ENCODE measurements at places on chromosomes 5 and 9.

DNA sequence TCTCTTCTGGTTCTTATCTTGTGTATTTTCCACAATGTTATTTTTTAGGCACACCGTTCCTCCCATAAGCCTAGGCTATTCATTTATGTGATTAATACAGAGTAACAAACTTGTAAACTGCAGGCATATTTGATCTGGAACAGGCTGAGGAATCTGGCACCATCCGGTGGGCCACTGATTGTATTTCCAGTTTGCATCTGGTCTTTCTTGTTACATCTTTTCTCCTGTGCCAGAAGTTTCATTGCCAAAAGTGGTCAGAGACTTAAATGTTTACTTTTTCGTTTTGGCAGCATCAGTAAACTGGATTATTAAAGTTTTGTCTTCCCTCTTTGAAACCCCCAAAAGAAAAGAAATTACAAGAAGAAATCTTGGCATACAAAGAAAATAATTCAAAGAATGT, 17.9 kb upstream of the ZCCHC7 start:
- DNase-seq, result no peak

- no peak for DNase-seq
Observed at GRCh38 chr5:62948301-62948700, 369.7 kb downstream of the LRRC70 start.

DNA sequence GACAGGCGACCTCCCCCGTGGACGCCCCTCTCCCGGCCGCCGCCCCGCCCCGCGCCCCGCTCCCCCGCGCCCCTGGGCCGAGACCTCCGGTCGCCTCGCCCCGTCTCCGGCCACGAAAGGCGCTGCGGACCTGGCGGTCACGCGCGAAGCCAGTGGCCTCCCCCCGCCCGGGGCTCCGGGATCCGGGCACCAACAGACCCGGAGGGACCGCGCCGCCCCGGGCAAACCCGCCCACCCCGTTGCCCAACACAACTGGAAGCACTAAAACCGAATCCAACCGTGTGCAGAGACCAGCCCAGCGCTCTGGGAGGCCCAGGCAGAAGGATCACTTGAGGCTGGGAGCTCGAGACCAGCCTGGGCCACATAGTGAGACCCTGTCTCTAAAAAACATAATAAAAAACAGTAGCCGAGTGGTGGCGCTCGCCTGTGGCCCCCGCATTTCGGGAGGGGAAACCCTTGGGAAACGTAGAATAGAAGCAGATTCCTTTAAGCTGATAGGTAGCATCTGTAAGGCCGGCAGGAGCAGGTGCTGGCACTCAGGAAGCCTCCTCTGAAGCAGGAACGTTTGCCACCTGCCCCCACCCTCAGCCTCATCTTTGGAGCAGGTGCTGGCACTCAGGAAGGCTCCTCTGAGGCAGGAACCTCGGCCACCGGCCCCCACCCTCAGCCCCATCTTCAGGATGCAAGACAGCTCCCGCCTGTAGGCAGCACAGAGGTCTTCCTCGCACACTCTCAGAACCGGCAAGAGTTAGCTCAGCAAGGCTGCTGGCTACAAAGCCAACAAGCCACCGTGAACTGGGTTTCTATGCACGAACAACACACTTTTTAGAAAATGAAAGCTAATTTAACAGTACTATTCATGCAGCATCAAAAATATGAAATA, 4.6 kb upstream of the SLC9A3 start:
- no peak for DNase-seq

DNA sequence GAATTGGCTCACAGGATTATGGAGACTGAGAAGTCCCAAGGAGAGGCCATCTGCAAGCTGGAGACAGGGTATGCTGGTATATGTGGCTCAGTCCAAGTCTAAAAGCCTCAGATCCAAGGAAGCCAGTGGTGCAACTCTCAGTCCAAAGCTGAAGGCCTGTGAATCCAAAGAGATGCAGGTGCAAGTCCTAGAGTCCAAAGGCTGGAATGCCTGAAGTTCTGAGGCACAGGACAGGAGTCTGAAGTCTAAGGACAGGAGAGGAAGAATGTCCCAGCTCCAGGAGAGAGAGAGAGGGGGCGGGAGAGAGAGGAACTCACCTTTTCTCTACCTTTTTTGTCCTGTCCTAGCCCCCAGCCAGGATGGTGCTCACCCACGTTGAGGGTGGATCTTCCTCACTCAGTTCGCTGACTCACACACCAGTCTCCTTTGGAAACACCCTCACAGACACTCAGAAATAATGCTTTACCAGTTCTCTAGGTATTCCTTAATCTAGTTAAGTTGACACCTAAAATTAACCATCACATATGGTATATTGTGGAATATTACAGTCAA, 49.6 kb downstream of the KCNN2 start:
- no peak for DNase-seq

GRCh38 chr5:130189961-130190360, 285.7 kb downstream of the CHSY3 start:
- DNase-seq, result no peak

GRCh38 chr5:1133510-1134201, 21.8 kb upstream of the SLC12A7 start:
- no peak for DNase-seq

GRCh38 chr5:71705421-71705820, 13.7 kb upstream of the CARTPT start:
- no peak for DNase-seq

- DNase-seq, result no peak
Observed at GRCh38 chr5:147611483-147611882, 101.6 kb upstream of the DPYSL3 start.

GRCh38 chr5:160702934-160703333, 149.1 kb downstream of the ATP10B start:
- DNase-seq, result no peak

DNA sequence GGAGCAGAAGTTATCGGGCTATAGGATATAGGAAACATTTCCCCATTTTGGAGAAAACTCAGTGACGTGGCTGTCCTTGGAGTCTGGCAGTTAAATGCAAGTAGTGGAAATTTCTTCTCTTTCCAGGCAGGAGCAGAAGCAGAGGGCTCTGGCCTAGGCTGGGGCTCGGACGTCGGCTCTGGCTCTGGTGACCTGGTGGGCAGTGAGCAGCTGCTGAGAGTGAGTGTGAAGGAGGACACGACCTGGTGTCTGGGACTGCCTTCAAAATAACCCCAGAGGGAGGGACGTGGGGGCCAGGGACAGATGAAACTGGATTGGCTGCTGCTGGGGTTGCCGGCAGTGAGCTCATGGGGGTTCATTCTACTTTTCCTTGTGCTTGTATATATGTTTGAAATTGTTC, 79.5 kb downstream of the COL15A1 start:
- DNase-seq, result no peak

- no peak for DNase-seq
Observed at GRCh38 chr5:175523292-175523691, 44.9 kb downstream of the SFXN1 start.

- no peak for DNase-seq
Observed at GRCh38 chr5:73668017-73668416, 42.0 kb downstream of the ARHGEF28 start.

DNA sequence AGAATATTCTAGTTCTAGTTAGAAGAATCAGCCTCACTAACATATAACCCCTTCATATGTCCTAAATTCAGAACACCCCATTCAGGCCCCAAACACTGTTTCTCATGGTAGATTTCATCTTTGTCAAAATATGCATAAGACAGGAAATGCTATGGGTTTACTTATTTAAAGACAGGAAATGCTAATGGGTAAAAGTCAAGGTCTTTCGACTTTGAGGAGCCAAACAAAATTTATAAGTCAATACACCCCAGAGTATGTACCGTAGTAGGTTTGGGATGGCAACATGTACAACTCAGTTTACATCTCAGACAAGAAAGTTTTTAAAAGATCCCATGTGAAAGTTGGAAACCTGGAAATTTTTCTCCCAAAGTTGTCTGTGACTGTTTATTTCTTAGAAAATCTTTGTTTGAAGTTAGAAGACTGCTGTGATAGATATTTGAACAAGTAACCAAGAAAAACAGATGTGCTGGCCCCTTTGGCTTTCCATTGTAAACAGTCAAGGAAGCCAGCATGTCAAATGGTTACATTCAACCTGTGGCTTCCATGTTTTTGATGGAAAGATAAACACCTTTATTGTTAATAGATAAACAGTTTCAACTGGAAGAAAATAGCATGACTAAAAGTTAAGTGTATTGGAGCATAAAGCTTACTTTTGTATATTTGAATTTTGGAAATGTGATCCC, 102.2 kb downstream of the INIP start:
- DNase-seq, result no peak

GRCh38 chr5:72818866-72819534, 2.5 kb downstream of the TNPO1 start:
- peak; percentile 8 for DNase-seq

DNA sequence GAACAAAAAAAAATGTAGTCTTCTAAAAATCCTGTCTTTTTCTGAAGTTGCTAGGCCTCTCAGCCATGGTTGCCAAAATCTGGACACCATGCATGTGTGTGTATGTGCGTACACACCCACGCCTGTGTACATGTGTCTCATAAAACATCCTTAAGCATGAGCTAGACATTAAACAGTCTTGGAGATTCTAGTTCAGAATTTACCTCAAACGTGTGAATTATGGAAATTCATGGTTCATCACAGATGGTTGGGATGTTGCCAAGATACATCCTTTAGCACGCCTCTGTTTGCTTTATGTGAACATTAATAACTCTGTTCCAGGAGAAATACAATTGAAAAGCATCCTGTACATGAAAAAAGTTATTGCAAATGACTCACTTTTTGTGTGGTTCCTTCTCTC, 53.0 kb downstream of the F2RL2 start:
- no peak for DNase-seq

DNA sequence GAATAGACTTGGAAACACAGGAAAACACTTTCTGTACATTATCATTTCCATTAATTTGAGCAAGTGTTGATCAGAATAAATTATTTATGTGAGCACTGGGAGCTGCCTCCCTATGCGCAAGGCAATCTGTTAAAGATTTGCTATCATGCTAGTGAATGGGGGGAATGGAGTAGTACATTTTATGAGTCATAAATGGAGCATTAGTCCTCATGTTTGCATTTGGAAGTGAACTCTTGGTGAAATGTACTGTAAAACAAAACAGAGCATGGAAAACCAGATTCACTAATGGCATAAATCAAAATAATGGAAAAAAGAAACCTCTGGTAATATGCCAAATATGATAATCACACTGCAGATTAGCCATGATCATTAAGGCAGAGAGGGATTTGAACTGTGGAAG, 40.5 kb upstream of the TMC1 start:
- no peak for DNase-seq

- DNase-seq, result no peak
Observed at GRCh38 chr5:31500256-31500655, 31.6 kb downstream of the DROSHA start.

- DNase-seq, result no peak
Observed at GRCh38 chr9:136196404-136197083, 8.4 kb downstream of the LHX3 start.

GRCh38 chr5:56319526-56320181, 86.5 kb upstream of the ANKRD55 start:
- no peak for DNase-seq

GRCh38 chr9:3903273-3903672, 377.5 kb upstream of the RFX3 start:
- DNase-seq, result no peak

GRCh38 chr9:23934291-23934906, 108.4 kb upstream of the ELAVL2 start:
- no peak for DNase-seq

GRCh38 chr5:134397196-134397595, 14.5 kb downstream of the CDKN2AIPNL start:
- no peak for DNase-seq

DNA sequence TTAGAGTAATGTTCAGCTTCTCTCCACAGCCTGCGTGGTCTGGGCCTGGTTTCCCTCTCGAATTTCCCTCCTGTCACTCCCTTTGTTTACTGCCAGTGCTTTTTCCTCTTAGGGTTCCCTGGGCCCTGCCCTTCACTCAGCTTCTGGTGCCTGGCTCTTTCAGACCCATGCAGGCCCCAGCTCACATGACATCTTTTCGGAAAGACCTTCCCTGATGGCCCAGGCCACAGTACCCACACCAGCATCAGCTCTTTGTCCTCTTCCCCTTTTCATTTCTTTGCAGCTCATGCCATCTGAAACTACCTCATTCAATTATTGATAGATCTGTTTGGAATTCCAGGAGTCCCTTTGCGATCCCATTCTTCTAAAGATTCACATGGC, 68.1 kb upstream of the ABL1 start:
- no peak for DNase-seq

GRCh38 chr5:81925009-81925408, 46.8 kb upstream of the ATG10 start:
- no peak for DNase-seq

GRCh38 chr5:72234265-72234700, 85.8 kb downstream of the MRPS27 start:
- no peak for DNase-seq

GRCh38 chr5:136164226-136164625, 28.7 kb downstream of the SMIM32 start:
- DNase-seq, result no peak

DNA sequence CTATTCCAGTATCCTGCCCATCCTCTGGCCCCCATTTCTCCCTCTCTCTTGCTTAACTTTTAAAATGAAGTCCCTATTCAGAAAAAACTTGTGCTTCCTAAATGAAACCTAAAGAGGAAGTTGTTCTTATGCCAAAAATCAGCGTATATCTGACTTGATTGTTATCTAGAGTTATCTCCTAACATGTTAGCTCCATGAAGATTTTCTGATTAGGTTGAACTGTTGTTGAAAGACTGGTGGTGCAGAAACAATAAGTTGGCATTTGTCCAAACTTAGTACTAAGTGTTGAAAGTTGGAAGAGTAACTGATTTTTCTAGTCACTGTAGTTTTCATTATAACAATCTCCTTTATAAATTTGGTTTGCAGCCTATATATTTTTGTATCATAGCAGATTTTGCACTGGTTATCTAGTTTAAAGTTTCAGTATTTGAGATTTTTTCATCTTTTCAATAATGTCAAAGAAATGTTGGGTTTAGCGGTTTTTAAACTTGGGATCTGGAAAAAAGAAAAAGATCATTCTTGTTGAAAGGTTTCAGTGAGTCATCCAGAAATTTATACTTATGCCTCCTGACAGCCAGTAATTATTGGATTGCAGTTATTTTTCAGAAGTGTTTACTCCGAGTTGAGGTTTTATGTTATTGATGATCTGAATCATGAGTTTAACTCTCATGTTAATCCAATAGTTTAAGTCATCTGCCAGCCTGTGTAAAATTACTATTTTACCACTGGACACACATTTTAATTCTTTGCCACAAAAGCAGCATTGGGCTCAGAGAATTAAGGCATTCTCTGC, 60.6 kb downstream of the PAM start:
- DNase-seq, result no peak

DNA sequence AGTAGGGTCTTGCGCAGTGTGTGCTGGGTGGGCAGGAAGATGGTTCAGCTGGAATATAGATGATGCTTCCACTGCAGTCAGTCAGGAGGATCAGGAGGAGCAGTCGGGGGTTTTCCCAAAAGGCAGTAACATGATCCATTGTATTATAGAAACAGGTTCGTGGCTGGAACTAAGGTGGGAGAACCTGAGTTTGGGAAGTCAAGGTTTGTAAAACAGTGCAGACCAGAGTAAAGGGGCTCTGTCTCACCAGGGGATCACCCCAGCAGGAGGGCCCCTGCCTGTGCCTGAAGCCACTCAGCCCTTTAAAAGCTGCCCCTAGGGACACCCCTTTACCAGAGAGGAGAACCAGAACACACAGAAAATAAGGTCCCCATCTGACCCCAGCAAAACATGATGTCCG, 213.4 kb downstream of the AUH start:
- DNase-seq, result no peak

Measured in stimulated activated CD4-positive, alpha-beta T cell treated with anti-CD3 and anti-CD28 coated beads, TNF-alpha, amount 100 ng/mL, for 48 hours (primary cell).